ENCODE measurements at places on chromosomes 12 and 14. TPM values are rescaled to one million over a fixed set of nuclear protein-coding genes. Genes with fewer than 3 reads are reported as not detected.
A peak's percentile ranks its signal among the peaks of the same experiment; 100 is the strongest.

Gene BICDL1
- not detected for total RNA-seq

DNA sequence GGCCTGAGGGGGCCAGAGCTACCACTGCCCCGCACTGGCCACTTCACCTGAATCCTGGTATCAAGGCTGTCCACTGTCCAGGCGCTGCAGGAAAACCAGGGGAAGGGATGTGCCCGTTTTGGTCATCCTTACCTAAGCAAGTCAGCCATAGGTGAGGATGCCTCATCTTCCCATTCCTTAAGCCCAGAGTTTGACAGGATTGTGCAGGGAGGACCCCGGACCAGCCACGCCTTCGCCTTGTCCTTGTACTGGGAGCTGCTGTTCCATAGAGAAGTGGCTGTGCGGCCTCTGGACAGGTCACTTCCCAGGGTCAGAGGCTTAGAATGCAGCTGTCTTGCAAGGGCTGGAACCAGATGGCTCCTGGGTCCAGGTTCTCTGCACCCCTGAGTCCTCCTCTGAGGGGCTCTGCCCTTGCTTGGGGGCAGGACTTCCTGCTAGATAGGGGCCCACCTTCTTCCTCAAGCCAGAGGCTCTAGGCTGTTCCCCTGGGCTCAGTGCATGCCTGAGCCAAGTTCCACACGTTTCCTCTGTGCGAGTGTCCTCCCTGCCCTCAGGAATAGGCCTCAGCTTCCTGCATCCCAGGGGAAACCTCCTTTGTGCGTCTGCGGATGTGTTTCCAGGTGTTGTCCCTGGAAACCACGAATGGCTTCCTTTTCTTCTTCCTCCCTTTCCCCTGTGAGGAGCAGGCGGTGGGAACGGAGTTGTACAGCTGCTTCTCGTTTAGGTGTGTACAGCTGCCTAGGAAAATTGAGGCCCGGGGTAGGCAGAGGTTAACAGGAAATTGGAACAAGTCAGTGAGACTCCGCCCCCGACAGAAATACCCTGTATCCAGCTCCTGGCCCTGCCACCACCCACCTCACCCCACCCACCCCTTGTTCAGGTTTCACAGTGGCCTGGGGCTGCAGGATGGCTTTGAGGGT is 54.3 kb upstream of the RIN3 start:
- H3K4me3 ChIP-seq = no peak overlapping the region
- no peak overlapping the region for H3K27ac ChIP-seq
- no peaks in the 10 kb centered on the region for H3K36me3 ChIP-seq
- peaks cover 6% of the 10 kb centered on the region for H3K4me1 ChIP-seq
- H3K27me3 ChIP-seq = no peaks in the 10 kb centered on the region

DNA sequence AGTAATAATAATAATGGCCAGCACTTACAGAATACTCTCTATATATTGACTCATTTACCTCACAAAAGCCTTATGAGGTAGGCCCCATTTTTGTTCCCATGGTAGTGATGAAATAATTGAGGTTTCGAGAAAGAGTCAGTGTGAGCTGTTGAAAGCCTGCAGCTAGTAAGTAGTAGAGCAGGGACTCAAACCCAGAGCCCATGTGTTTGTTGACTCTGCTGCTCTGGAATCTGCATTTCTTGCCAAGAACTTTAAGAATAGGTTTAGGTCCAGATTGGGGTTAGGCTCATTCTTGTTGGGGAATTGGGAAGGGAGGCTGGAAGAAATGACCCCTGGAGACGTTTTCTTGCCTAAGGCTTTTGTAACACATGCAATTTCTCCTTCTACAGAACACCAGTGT is 27.9 kb downstream of the DYRK4 start:
- no peaks in the 10 kb centered on the region for H3K4me1 ChIP-seq
- peak; percentile 3 for DNase-seq
- H3K4me3 ChIP-seq = no peak overlapping the region

DNA sequence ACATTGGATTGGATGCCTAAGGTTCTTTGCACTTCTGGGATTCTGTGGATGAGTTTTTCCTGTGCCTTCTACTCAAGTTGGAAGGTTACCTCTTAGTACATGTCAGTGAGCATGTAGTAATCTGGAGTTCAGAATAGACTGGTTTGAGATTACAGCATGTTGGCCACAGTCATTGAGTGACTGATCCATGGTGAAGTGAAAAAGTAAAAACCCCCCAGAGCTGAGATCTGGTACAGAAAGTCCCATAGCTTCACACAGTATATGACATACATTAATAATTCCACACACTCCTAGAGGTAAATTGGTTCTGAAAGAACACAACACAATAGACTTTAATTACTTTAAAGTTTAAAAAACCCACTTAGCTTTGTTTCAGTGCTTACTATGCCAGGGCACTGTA is 11.9 kb upstream of the CCND2 start:
- no peaks in the 10 kb centered on the region for H3K36me3 ChIP-seq
- peaks cover 30% of the 10 kb centered on the region for H3K27me3 ChIP-seq
- no peak overlapping the region for H3K4me3 ChIP-seq
- no peak for DNase-seq
- no peaks in the 10 kb centered on the region for H3K4me1 ChIP-seq
- no peak overlapping the region for H3K27ac ChIP-seq

DNA sequence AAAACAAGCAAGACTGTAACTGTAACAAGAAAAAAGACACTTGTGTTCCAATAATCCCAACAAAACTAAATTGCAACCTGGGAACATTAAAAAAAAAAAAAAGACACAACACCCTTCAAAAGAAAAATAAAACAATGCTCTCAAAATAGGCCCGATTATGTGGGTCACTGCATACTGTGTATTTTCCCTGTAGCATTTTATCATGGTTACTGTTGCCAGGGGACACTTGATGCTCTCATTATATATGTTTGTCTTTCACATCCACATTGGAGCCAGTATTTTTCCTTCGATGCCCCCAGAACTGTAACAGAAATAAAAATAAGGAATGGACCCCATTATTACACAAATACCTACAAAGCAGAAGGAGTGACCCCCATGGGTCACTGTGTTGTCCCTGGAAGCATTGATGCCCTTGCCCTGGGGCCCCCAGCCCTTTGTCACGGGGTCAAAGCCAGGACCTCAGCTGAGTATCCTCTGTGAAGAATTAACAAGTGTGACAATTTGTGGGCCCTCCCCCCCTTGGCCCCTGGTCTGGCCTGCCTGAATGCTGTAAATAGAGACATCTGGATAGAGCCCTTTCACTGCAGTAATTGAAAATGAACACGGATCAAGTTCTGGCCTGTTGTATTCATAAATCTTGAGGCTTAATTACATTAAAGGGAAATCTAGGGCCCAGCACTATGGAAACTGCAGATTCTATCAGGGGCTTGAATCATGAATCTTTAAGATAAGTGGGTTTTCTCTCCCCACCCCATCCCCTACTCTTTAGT is 72.8 kb downstream of the C12orf42 start:
- DNase-seq = no peak
- no peaks in the 10 kb centered on the region for H3K36me3 ChIP-seq
- H3K27me3 ChIP-seq = no peaks in the 10 kb centered on the region

DNA sequence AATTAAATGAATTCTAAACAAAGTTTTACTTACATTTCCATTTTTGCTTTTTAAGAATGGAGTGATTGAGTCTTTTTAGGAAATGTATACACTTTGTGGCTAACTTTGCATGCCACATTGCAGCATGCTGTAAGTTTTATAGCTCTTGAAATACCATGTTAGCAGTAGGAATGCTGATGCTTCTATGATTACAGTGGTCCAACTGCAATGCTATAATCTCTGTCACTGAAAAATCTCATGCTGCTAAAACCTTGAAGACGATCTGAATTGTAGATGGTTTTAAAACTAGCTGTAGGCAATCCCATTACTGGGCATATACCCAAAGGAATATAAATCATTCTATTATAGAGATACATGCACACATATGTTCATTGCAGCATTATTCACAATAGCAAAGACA is 127.6 kb downstream of the WIF1 start:
- no peaks in the 10 kb centered on the region for H3K36me3 ChIP-seq
- H3K4me3 ChIP-seq = no peak overlapping the region
- H3K27ac ChIP-seq = no peak overlapping the region
- H3K4me1 ChIP-seq = no peaks in the 10 kb centered on the region
- no peak for DNase-seq
- H3K27me3 ChIP-seq = peaks cover 3% of the 10 kb centered on the region

DNA sequence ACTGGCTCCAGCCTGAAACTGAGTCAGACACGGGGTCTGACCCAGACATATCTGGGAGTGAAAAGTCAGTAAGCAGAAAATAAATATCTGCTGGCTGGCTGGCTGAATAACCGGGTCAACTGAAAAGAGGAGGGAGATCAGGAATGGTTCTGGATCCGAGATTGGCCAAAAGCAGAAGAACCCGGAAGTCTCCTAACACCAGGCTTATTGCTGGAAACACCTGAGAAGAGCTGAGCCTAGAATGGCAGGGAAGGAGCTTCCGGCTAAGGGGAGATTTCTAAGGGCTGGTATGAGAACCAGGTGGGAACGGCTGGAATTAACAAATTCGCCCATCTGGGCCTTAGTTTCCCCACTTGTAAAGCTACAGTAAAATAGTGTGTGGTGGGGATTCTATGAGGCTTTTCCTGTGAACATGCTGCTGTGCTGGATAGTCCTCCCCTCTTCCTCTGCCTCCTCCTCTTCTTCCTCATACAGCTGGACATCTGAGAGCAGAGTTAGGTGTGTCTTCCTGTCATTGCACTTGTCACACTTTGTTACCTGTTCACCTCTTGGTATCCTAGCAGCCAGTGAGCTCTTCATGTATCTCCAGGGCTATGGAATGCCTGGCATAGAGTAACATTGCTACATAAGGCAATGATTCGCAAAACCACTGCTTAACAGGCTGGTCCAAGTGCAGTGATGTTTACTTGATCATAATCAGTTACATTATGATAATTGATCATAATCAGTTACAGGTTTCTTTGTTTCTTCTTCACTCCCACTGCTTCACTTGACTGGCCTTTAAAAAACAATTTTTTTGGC is 2.0 kb upstream of the SHMT2 start:
- peaks cover 10% of the 10 kb centered on the region for H3K27me3 ChIP-seq
- no peak overlapping the region for H3K27ac ChIP-seq
- DNase-seq = peak; percentile 26
- H3K4me1 ChIP-seq = peaks cover 16% of the 10 kb centered on the region
- peaks cover 18% of the 10 kb centered on the region for H3K36me3 ChIP-seq
- H3K4me3 ChIP-seq = no peak overlapping the region

- peak; percentile 13 for DNase-seq
- peaks cover 16% of the 10 kb centered on the region for H3K4me1 ChIP-seq
- H3K36me3 ChIP-seq = no peaks in the 10 kb centered on the region
- no peak overlapping the region for H3K4me3 ChIP-seq
Measured at GRCh38 chr12:5262885-5263284, 169.0 kb upstream of the NTF3 start.
